B cell (primary cell): ENCODE measurements at places on chromosomes 2 and 18.

GRCh38 chr2:65660340-65660739, 227.9 kb upstream of the SPRED2 start:
- H3K36me3 ChIP-seq, result no peaks in the 10 kb centered on the region
- no peak for DNase-seq
- H3K4me1 ChIP-seq, result no peaks in the 10 kb centered on the region

- no peak overlapping the region for H3K27ac ChIP-seq
- DNase-seq, result no peak
- H3K4me3 ChIP-seq, result no peak overlapping the region
- H3K27me3 ChIP-seq, result no peaks in the 10 kb centered on the region
These were observed 161.3 kb upstream of the UBE2E3 start for GRCh38 chr2:180819106-180819505.

DNA sequence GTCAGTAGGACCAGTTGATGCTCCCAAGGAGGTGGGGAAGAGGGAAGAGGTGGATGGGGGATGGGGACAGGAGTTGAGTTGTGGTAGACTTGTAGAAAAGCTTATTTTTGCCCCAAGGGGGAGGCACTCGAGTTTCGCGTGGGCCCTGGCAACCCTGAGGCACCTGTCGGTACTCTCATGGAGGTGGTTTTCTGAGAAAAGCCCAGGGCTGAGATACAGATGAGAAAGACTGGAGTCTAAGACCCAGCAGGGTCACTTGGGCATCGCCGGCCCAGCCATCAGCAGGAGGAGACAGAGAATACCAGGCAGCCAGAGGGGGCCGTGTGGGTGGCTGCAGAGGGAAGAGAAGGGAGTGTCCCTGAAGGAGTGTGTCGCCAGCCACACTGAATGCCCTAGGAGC, 57.7 kb upstream of the HPCAL1 start:
- no peaks in the 10 kb centered on the region for H3K36me3 ChIP-seq
- peaks cover 5% of the 10 kb centered on the region for H3K4me1 ChIP-seq
- DNase-seq, result no peak
- no peaks in the 10 kb centered on the region for H3K27me3 ChIP-seq

DNA sequence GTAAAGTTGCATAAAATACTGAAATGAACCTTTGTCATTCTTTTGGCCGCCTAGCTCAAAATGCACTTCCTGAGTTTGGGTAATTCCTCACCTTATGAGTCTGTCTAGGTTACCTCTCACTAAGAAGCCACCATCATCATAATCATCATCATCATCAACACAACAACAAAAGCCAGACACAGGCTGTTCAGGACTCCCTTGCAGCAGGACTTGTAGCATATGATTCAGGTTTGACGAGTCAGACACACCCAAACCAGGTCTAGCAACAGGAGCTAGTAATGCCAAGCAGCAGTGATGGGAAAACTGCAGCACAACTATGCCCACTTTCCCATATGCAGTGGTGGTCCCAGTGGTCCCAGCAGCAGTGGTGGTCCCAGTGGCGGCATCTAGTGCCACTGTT, 2.8 kb upstream of the SGO2 start:
- H3K36me3 ChIP-seq, result no peaks in the 10 kb centered on the region
- DNase-seq, result no peak
- H3K4me1 ChIP-seq, result peaks cover 7% of the 10 kb centered on the region
- H3K4me3 ChIP-seq, result no peak overlapping the region
- H3K27me3 ChIP-seq, result peaks cover 6% of the 10 kb centered on the region

- no peak overlapping the region for H3K4me3 ChIP-seq
- H3K27me3 ChIP-seq, result no peaks in the 10 kb centered on the region
- no peaks in the 10 kb centered on the region for H3K36me3 ChIP-seq
- H3K27ac ChIP-seq, result no peak overlapping the region
- H3K4me1 ChIP-seq, result no peaks in the 10 kb centered on the region
- DNase-seq, result no peak
These were observed 94.9 kb upstream of the TWSG1 start for GRCh38 chr18:9239720-9240119.

GRCh38 chr2:236643480-236643879, 73.9 kb downstream of the ACKR3 start:
- H3K27me3 ChIP-seq, result no peaks in the 10 kb centered on the region
- no peaks in the 10 kb centered on the region for H3K4me1 ChIP-seq

- H3K27me3 ChIP-seq, result no peaks in the 10 kb centered on the region
- no peak overlapping the region for H3K4me3 ChIP-seq
- no peak for DNase-seq
- H3K27ac ChIP-seq, result no peak overlapping the region
- H3K36me3 ChIP-seq, result no peaks in the 10 kb centered on the region
- H3K4me1 ChIP-seq, result no peaks in the 10 kb centered on the region
These were observed 32.6 kb downstream of the EDAR start for GRCh38 chr2:108956375-108956774.

- H3K27me3 ChIP-seq, result no peaks in the 10 kb centered on the region
- no peaks in the 10 kb centered on the region for H3K4me1 ChIP-seq
- H3K4me3 ChIP-seq, result no peak overlapping the region
- H3K36me3 ChIP-seq, result no peaks in the 10 kb centered on the region
- DNase-seq, result no peak
These were observed 542.3 kb upstream of the VWC2L start for GRCh38 chr2:213868526-213868925.

DNA sequence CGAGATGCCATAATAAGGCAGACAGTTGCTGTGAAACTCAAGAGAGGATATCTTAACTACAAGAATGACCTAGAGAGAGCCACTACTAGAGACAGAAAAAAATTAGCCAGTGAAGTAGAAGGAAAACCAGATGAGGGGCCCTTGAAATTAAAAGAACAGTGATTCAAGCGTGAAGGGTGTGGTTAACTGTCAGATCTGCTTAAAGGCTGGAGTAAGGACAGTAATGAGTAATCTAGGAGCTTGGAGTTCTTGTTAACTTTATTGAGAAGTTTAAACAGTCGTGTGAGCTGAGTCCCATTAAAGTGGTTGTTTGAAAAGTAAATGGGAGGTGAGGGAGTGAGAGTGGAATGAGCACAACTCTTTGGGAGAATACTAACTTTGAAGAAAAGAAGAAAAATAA, 21.3 kb downstream of the PIGN start:
- no peak for DNase-seq
- no peaks in the 10 kb centered on the region for H3K27me3 ChIP-seq
- H3K36me3 ChIP-seq, result peaks cover 3% of the 10 kb centered on the region
- H3K27ac ChIP-seq, result no peak overlapping the region

DNA sequence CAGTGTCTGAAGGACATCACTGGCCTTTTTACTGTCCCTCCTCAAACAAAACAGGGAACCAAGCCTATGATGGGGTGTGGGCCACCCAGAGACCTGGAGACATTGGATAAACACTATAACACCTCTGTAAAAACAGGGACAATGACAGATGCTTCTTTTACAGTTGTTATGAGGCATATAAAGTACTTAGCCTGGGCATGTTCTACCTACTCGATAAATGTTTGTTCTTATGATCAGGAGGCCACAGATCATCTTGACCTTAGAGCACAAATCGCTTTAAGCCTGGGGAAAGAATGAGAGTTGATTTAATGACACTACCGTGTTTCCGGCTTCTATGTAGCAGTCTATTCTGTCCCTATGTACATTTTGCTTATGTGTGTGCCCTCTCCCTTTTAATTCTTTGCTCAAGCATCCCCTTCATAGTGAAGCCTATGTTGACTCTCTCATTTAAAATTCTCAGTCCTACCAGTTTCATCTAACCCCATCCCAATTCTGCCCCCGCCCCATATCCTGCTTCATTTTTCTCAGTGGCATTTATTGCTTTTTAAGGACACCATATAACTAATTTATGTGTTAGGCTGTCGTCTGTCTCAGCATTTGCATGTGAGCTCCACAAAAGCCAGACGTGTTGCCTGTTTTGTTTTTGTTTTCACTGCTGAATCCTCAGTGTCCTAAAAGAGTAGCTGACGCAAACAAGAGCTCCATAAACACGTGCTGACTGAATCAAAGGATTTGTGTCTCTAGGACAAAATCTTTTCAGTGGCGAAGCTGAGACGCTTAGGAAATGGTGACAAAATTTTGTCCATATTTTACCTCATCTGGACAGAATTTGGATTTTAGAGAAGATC, 182.3 kb upstream of the ST6GAL2 start:
- no peaks in the 10 kb centered on the region for H3K36me3 ChIP-seq
- no peaks in the 10 kb centered on the region for H3K4me1 ChIP-seq
- no peak overlapping the region for H3K27ac ChIP-seq
- no peaks in the 10 kb centered on the region for H3K27me3 ChIP-seq
- H3K4me3 ChIP-seq, result no peak overlapping the region
- no peak for DNase-seq

DNA sequence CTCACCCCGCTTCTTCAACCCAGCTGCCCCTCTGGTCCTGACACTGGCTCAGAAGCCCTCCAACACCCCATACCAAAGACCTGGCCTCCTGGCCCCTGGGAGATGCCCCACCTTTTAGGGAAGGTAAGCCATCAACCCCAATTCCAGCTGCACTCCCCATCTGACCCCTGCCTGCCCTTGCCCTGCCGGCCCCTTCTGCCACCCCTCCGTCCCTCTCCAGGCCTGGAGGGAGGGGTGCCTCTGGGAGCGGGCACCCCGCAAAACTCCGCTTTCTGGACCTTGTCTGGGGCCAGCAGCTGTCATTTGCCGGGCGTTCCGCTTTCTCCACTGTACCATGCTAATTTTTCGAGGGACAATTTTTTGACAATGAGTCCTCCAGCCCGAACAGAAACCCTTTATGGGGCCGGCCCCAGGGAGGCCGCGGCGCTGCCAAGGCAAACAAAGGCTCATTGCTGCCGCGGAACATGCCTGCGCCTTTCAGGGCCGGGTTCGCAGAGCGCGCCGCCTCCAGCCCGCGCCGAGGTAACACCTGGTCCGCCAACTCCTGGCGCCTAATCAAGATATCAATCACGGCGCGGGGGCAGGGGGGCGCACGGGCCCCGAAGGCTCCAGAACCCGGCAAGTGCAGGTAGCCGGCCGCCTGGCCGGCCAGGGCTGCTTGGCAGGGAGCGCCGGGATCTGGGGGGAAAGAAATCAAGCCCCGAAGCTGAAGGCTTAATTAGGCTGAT, 96.0 kb downstream of the INHBB start:
- H3K36me3 ChIP-seq, result no peaks in the 10 kb centered on the region
- DNase-seq, result no peak
- H3K27ac ChIP-seq, result no peak overlapping the region
- no peak overlapping the region for H3K4me3 ChIP-seq

GRCh38 chr18:46068763-46069162, 3.3 kb downstream of the PSTPIP2 start:
- peaks cover 17% of the 10 kb centered on the region for H3K4me1 ChIP-seq
- peaks cover 34% of the 10 kb centered on the region for H3K27me3 ChIP-seq

DNA sequence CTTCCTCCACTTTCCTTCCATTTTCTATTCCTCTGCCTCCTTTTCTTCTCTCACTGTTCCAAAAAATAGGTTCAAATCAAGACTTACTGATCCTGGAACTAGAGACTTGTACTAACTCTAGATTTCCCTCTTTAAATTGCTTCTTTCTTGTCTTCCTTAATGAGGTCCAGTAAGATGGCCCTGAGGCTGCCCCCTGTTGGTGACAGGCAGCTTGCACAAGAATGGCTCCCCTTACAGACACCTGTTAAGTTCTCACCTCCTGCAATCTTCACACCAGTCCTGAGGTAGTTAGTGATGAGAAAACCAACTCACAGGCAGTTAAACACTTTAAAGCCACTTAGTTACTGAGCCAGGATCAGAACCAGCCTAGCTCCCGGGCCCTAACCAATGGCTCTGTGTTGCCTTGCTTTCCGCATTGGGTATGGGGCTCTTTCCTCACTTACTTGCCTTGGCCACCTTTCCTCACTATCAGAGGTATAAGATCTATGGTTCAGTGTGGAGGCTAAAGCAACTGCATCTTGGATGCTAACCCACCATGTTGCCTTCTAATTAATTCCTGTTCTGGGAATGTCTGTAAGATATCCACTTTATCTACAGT, 130.6 kb downstream of the AKAIN1 start:
- no peaks in the 10 kb centered on the region for H3K36me3 ChIP-seq
- no peaks in the 10 kb centered on the region for H3K4me1 ChIP-seq

GRCh38 chr2:27814758-27815157, 43.2 kb downstream of the MRPL33 start:
- no peaks in the 10 kb centered on the region for H3K27me3 ChIP-seq
- no peaks in the 10 kb centered on the region for H3K4me1 ChIP-seq
- no peak for DNase-seq
- H3K4me3 ChIP-seq, result no peak overlapping the region

DNA sequence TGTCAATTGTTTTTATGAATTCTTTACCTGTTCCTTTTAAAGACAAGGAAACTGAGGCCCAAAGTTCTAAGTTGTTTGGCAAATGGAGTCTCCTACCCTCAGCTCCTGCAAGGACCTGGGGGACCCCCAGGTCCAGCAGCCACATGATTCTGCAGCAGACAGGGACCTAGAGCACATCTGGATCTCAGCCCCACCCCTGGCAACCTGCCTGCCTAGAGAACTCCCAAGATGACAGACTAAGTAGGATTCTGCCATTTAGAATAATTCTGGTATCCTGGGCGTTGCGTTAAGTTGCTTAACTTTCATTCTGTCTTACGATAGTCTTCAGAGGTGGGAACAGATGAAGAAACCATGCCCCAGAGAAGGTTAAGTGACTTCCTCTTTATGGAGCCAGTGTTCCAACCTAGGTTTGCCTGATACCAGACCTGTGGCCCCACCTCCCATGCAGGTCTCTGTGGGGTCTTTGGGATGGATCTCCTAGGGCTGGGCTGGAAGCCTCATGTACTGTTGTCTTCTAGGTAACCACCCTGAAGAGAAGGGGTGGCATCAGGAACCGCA, 5.6 kb upstream of the CENPA start:
- no peak overlapping the region for H3K27ac ChIP-seq
- no peak for DNase-seq
- H3K36me3 ChIP-seq, result peaks cover 3% of the 10 kb centered on the region

DNA sequence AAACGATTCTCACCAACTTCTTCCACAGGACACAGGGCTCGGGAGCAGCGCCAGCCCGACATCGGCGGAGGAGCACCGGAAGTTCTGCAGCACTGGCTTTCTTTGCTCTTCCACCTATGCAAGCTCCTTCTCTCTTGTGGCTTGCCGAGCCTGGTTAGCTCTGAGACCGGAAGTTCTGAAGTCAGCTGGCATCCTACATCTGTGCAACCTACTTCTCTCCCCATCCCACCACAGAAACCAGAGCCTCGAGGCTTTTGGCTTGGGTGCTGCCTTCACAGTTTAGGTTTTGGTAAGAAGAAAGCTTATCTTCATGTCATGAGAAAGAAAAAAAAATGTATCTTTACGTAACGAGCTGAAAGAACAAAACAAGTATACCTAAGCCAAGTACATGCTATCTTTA, 111.7 kb downstream of the ANKRD44 start:
- peak; percentile 93 for DNase-seq
- H3K4me3 ChIP-seq, result peak overlapping the region; percentile 60
- H3K36me3 ChIP-seq, result peaks cover 23% of the 10 kb centered on the region
- no peaks in the 10 kb centered on the region for H3K27me3 ChIP-seq
- peak overlapping the region; percentile 86 for H3K27ac ChIP-seq

- DNase-seq, result no peak
- no peaks in the 10 kb centered on the region for H3K36me3 ChIP-seq
- H3K4me3 ChIP-seq, result no peak overlapping the region
- no peaks in the 10 kb centered on the region for H3K4me1 ChIP-seq
- no peak overlapping the region for H3K27ac ChIP-seq
These were observed 634.1 kb downstream of the TDRD15 start for GRCh38 chr2:21757805-21758430.

DNA sequence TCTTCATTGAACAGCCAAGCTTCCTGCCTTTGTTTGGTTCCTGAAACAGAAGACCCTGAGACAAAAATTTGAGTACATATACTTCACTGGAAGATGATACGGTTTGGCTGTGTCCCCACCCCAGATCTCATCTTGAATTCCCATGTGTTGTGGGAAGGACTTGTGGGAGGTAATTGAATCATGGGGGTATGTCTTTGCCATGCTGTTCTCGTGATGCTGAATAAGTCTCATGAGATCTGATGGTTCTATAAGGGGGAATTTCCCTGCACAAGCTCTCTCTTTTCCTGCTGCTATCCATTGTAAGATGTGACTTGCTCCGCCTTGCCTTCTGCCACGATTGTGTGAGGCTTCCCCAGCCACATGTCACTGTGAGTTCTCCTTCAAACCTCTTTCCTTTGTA, 76.5 kb downstream of the BABAM2 start:
- H3K27ac ChIP-seq, result no peak overlapping the region
- no peaks in the 10 kb centered on the region for H3K36me3 ChIP-seq
- no peak overlapping the region for H3K4me3 ChIP-seq
- no peaks in the 10 kb centered on the region for H3K4me1 ChIP-seq
